Inflammatory macrophage (primary cell): ENCODE measurements at places on chromosomes 4 and X.
A peak's percentile ranks its signal among the peaks of the same experiment; 100 is the strongest.

DNA sequence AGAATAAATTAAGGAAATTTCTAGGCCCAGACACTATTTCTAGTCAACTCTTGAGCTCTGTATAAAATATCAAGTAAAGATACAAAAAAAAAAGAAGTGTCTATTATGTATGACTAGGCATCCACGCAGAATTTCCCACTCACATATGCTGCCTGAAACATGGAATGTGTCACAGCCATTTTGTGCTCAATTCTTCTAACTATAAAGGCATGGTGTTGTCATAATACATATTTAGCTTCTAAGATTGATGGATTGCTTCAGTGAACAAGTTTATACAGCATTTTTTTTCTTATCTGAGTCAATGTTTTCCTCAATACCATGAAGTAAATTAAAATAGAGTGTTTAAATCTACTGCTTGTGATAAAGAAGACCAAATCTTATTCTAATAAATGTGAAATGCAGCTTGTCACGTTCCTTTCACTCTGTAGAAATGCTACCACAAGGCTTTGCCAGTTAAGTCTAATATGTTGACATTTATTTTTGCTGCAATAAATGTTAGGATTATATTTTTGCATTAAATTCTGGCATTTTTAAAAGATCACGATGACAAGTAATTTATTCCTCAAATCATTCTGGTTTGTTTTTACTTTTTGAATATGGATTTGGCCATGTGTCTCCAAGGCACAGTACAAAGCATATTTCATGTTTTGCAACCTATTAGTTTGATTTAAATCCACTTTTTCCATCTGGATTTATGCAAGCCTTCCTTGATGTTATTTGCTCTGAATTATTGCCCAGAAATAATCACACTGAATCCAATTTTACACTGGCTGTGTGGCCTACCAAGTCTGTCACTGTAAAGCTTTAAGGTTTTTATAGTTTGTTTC, 1829.0 kb upstream of the PCDH7 start:
- DNase-seq = no peak

GRCh38 chrX:139287155-139287924, 243.2 kb upstream of the F9 start:
- DNase-seq = no peak

GRCh38 chr4:55819634-55820033, at the start of gene EXOC1L:
EXOC1L (plus strand) TSS chr4:55819790; CDS start chr4:55820027, 237 bp downstream.
- no peak for DNase-seq

DNA sequence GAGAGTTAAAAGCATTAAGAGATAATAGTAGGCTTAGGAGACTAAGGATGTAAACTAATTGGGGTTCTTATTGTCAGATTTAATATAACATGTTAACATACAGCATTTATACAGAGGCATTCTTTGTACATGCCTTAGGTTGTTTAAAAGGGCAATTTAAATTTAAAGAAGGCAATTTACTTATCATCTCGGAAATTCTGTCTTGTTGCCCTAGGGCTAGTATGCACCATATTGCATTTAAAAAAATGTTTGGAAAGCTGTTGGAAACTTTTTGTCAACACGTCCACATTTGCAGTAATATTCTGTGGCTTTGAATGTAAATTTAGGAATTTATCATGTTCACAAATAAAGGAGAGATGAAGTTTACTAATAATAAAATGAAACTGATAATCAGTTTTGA, 25.5 kb downstream of the GALNT7 start:
- no peak for DNase-seq

DNA sequence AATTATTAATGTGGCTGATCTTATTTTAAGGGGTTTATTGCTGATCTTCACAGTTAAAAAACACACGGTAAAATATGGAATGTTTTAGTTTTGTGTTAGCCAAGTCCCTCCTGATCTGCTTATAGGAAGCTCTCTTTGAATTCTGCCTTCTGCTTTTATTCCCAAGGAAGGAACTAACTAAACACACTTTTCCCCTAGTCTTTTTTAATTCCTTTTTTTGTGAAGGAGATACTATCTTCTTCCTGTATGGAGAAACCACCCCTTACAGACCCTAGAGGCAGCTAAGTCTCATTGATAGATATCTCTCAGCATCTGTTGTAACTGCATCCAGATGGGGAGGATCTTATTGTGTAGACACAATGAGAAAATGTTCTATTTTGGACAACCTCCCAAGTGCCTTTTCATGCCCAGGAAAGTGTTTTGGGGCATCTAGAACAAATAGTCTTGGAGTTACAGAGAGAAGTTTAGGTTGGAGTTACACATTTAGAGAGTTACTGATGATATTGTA, 64.4 kb downstream of the AFF1 start:
- DNase-seq = no peak

- peak; percentile 25 for DNase-seq
Measured at GRCh38 chr4:76504613-76505465, 69.8 kb downstream of the SHROOM3 start.

DNA sequence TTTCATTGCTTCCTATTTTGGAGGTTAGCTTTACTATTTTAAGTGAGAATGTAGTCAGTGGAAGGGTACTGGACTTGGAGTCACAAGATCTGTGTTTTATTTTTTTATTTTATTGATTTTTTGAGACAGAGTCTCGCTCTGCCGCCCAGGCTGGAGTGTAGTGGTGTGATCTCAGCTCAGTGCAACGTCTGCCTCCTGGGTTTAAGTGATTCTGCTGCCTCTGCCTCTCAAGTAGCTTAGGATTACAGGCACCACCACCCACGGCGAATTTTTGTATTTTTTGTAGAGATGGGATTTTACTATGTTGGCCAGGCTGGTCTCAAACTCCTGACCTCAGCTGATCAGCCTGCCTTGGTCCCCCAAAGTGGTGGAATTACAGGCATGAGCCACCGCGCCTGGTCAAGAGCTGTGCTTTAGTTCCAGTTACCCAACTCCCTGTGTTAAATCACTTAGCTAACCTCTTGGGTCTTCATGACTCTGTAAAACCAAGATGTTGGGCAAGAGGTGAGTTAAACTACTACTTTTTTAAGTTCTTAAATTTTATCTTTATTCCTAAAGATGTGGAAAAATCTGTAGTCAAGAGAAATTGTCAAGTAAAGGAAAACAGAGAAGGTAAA, 11.2 kb downstream of the USP9X start:
- DNase-seq = peak; percentile 9

DNA sequence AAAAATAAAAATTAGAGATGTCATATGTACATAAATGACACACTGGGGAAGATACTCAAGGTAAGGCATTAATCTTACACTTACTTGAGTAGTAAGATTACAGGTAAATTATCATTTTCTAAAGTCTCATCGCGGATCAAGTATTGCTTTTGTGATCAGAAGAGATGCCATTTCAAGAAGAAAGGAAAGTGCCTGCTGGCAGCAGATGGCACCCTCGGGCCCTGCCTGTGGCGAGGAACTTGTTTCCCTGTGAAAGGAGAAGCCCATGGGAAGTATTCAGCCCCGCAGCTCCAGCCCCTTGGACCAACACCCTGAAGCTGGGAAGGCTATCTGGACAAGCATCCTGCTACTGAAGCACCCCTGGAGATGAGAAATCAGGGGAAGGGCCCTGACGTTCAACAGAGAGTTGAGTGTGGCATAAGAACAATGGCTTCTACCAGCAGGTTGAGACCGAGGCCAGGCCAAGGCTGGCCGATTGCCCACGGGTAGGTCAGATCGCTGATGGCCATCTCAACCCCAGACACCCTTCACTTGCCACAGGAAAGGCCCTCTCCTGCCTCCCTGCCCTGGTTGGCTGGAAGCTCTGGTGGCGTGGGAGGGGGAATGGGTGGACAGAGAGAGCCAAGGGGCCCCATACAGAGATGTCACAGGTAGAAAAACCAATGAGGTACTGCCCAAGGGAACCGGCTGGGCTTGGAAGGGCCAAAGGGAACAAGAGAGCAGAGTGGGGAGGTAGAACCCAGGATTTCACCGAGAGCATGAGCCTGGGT, 18.8 kb upstream of the MXD4 start:
- peak; percentile 22 for DNase-seq

- DNase-seq = no peak
Measured at GRCh38 chrX:154991039-154991438, 31.5 kb downstream of the F8 start.

- no peak for DNase-seq
Measured at GRCh38 chrX:148661035-148661434, 160.6 kb downstream of the AFF2 start.
